Activated CD8-positive, alpha-beta memory T cell treated with anti-CD3 and anti-CD28 coated beads for 1 hour (primary cell): ENCODE measurements at places on chromosomes 1 and 21.
A peak's percentile ranks its signal among the peaks of the same experiment; 100 is the strongest.

DNA sequence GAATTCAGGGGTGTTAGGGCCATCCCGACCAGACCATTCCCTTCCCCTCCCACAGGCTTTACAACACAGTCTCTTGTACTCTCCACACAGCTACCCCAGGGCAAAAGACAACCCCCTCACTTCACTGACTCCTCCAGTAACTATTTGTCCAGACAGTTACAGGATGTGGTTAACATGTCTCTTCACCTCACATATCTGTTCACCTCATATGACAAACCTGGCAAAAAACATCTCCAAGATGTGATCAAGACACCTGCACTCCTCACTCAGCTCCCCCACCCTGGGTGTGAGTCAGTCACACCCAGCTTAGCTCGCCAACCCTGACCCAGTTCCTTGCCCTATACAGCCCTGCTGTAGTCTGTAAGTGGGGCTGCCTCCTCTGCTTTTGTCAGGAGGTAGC lies 490.5 kb upstream of the CHRM3 start:
- DNase-seq, result no peak

DNA sequence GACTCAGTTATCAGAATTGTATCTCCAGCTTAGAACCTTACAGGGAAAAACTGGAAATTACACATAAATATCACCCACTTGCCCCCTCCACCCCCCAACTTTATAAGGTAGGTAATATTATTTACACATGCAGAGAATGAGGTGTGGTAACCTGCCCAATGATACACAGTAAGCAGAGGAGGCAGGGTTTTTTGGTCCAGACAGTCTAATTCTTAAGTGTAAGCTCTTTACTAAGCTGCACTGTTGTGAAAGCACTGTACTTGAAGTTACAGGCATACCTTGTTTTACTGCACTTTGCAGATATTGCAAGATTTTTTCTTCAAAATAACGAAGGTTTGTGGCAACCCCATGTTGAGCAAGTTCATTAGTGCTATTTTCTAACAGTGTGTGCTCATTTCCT lies 24.8 kb upstream of the MYOCOS start:
- DNase-seq, result no peak

DNA sequence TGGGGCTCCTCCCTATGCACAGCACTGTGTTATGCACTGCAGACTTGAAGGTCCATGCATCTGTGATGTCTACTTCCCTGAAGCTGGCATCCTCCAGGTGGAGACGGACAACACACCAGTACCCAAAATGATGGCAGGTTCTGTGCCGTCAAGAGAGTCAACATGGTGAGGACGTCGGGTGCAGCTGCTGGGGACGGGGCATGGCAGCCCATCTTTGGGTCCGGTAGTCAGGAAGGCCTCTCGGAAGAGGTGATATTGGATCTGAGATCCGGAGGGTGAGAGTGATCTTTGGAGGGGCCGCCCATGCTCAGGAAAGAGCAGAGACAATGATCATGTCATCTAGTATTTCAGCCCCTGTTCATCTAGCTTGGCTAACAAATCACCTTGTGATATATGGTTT lies 104.1 kb downstream of the RIPK4 start:
- no peak for DNase-seq

GRCh38 chr1:184036517-184036949 lies 995 bp downstream of the COLGALT2 start:
- DNase-seq, result no peak

GRCh38 chr1:188514917-188515316 lies 1686.2 kb downstream of the PLA2G4A start:
- no peak for DNase-seq

- peak; percentile 63 for DNase-seq
Measured at GRCh38 chr21:34073032-34073748, at the start of the genes MRPS6 and SLC5A3. MRPS6 (plus strand) TSS chr21:34073578; CDS start chr21:34073701, 123 bp downstream. SLC5A3 (plus strand) TSS chr21:34073578; CDS start chr21:34095199, 21,621 bp downstream.

DNA sequence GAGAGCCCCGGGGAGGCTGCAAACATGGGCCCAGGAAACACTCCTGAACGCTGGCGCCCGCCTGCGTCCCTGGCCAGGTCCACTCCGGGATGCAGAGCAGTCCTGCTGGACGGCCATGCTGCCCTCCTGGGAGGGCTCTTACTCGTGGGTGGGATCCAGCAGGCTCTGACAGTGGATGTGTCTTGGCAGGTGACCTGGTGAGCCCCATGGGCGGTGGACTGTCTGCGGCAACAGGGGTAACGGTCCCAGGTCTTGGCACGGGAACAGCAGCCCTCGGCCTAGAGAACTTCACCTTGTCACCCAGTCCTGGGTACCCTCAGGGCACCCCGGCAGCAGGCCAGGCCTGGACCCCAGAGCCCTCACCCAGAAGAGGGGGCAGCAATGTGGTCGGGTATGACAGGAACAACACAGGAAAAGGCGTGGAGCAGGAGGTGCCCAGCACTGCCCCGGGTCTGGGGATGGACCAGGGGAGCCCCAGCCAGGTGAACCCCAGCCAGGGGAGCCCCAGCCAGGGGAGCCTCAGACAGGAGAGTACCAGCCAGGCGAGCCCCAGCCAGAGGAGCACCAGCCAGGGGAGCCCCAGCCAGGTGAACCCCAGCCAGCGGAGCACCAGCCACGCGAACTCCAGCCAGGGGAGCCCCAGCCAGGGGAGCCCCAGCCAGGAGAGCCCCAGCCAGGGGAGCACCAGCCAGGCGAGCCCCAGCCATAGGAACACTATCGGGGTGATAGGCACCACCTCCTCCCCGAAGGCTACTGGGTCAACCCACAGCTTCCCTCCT lies 39.8 kb downstream of the UMODL1 start:
- no peak for DNase-seq

DNA sequence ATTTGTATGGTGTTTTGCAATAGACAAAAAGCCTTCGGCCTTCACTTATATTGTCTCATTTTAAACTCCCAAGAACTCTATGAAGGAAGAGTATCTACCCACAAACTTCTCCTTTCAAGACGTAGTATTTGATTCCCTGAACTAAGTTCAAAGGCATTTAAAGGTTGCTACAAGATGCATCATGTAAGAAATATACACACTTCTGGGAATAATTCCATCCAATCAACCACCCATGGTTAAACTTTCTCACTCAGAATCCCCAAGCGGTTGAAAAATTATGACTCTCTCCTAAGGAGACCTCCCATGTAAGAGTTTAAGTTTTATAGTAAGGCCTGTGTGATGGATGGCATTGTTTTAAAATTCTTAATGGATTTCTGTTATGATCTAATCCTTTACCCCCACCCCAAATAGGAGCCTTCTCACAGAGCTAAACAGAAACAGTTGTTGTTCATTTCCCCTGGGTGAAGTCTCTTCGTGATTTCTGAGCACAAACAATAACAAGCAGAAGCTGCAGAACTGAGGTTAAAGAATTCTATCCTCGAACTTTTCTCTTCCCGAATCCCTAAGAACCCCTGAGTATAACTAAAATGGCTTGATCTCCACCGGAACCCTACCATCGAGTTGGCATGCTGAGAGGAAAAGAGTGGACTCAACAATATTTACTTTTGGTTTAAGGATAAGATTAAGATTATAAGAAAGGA lies 185.0 kb downstream of the TGFBR3 start:
- no peak for DNase-seq

DNA sequence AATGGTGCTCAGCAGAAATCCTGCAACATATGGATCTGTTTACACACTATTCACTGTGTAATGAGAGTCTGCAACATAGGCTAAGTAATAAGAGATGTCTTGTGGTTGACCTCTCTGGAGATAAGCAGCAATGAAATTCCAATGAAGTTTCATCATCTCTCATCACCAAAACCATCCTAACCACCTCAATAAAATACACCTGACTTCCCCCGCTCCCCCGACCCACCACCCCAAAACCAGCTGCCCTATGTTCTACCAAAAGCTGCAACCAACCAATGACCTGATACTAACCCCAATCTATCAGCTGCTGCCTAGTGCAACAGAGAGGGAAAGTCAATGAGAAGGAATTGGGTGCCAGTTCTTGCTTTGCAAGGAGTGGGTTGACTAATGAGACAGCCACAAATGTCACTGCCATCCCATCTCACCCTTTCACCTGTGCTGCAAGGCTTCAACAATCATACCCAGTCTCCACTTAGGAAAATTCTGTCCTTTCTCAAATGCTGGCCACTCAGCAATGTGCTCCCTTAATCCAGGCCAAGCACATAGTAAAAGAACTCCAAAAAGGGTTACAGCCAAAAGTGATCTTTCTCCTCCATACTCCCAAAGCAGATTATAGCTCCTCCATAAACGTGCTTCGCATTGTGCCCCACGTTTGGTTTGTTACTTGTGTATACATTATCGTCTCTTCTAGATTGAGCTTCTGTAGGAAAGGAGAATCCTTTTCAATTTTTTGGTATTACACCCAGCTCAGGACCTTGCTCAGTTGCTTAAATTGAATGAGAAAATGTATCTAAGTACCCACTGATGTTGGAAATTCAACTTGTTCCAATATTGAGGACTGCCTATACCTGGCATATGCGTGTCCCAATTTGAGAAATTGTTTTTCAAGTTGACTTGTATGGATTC lies 29.0 kb downstream of the MRPL39 start:
- DNase-seq, result no peak

DNA sequence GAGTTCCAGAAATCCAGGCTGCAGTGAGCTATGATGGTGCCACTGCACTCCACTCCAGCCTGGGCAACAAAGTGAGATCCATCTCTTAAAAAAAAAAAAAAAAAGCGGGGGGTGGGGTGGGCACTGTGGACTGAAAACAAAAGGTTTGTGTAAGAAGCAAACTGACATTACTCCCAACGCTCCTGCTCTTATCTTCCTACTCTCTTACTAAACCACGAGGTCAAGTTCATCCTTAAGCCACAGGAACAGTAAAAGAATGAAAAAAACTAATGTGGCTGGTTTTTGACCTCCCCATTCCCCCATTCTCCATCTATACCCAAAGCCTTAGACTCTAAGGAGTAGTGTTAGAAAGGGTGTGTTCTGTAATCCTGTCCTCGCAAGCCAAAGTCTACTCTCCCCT lies 30.8 kb downstream of the TFAP2E start:
- DNase-seq, result no peak

GRCh38 chr1:42966688-42967612 lies 8.3 kb upstream of the SLC2A1 start:
- no peak for DNase-seq

- DNase-seq, result no peak
Measured at GRCh38 chr1:111812306-111812705, 56.6 kb downstream of the DDX20 start.

DNA sequence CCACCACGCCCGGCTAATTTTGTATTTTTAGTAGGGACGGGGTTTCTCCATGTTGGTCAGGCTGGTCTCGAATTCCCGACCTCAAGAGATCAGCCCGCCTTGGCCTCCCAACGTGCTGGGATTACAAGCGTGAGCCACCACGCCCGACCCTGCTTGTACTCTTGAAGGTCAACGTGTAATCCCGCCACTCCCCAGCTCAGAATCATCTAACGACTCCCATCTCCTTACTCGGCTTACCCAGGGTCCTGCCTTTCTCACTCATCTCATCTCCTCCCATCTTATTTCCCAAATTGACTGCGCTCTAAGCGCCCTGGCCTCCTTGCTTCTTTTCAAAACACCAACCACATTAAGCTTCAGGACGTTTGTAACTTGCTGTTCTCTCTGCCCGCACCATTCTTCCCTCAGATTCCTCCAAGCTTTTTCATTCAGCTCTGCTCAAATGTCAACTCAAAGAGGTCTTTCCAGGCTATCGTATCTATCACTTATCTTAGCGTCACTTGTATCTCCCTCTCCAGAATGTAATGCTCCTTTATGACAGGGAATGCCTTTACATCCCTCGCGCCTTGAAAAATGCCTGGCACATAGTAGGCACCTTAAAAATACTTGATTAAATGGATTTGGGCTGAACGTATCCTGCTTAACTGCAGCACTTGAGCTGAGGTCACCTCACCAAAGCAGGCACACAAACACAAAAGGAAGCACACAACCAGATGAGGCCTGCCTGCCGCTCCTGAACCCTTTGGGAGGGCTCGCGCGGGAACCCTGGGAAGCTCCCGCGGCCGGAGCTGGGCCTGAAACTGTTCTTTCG lies 1.4 kb upstream of the USP1 start:
- no peak for DNase-seq

DNA sequence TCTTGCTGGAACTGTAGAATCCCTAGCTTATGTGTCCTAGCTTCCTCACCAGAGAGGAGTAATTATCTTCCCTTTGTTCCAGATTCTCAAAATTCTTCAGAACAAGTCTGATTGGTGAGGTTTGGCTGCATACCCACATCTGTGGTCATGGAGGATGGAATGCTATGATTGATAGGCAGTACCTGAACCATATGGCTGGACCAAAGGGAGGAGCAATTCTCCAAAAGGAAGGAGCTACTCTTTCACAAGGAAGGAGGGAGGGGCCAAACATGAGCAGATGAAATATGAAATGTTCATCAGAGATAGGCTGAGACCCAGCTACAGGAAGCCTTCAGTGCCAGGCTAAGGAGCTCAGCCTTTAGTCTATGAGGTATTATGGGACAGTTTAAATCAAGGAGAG lies 5.0 kb upstream of the RNF19B start:
- no peak for DNase-seq

- no peak for DNase-seq
Measured at GRCh38 chr1:156881663-156882062, 11.9 kb upstream of the PEAR1 start.

GRCh38 chr1:203593723-203594122 lies 32.9 kb upstream of the ATP2B4 start:
- DNase-seq, result peak; percentile 26

DNA sequence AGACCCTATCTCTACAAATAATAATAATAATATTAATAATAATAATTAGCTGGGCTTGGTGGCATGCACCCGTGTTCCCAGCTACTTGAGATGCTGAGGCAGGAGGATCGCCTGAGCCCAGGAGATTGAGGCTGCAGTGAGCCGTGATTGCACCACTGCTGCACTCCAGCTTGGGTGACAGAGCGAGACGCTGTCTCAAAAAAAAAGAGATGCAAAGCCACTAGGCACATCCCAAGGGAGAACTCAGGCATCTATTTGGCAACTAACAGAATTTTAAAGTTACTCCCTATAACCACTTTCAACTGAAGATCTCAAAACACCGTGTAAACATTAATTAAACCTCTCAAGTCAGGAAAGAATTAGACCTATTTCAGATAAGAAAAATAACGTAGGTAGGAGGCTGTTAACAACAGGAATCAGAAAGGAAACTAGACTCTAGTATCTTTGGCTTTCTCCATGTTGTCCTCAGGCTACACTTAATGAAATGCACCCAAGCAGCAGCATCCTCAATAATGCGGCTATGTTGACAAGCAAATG lies 3.7 kb downstream of the RNF19B start:
- DNase-seq, result no peak

GRCh38 chr1:116770625-116771024 lies 16.4 kb downstream of the CD2 start:
- DNase-seq, result no peak

GRCh38 chr21:45846373-45847160 lies 135.0 kb upstream of the COL6A1 start:
- DNase-seq, result no peak

DNA sequence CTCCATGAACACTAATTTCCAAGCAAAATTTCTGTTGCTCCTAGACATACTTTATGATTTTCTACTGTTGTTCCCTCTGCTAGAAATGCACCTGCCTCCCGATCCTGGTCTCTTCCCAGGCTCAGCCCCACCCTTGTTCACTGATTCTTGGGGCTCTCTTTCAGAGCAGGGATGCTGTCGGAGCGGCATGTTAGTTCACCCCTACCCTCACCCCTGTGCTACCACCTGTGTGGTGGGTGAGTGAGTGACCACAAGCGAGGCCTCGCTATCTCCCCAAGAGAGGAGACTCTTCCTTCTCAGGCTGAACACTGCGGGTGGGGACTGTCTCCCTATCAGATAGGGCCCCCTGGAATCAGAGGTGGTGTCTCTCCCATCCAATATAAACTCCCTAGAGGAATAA lies 4.9 kb upstream of the S100A8 start:
- no peak for DNase-seq
